ENCODE measurements at places on chromosomes 1 and 21. TPM values are rescaled to one million over a fixed set of nuclear protein-coding genes. Genes with fewer than 3 reads are reported as not detected.

GRCh38 chr21:25614441-25614840 is 7.2 kb upstream of the MRPL39 start:
- no peak for DNase-seq

DNA sequence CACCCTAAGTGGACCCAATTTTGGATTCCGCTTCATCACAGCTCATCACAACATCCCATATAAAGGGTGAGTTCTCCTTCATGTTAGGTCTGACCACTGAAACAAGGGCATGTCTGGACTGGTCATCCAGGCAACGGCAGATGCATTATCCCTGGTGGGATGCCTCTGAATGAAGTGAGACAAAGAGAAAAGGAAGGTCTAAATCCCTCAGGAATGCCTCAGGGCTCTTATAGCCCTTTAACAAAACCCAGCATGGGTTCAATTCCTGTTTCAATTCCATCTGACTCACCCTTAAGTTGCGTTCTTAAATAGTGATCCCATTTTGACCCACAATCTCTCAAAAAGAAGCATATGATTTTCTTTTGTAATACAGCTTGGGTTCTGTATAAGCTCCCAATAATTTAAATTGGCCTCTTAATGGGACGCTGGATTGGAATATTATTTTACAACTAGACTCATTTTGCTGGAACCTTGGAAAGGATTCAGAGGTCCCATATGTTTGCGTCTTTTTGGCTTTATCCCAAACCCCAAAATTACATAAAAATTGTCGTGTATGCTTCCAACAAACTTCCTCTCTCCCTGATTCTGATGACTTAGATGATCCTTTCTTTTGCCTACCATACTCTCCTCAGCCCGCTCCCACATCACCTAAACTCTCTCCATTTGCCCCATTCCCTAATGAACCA is 287.4 kb upstream of the ZP4 start:
- no peak for DNase-seq

DNA sequence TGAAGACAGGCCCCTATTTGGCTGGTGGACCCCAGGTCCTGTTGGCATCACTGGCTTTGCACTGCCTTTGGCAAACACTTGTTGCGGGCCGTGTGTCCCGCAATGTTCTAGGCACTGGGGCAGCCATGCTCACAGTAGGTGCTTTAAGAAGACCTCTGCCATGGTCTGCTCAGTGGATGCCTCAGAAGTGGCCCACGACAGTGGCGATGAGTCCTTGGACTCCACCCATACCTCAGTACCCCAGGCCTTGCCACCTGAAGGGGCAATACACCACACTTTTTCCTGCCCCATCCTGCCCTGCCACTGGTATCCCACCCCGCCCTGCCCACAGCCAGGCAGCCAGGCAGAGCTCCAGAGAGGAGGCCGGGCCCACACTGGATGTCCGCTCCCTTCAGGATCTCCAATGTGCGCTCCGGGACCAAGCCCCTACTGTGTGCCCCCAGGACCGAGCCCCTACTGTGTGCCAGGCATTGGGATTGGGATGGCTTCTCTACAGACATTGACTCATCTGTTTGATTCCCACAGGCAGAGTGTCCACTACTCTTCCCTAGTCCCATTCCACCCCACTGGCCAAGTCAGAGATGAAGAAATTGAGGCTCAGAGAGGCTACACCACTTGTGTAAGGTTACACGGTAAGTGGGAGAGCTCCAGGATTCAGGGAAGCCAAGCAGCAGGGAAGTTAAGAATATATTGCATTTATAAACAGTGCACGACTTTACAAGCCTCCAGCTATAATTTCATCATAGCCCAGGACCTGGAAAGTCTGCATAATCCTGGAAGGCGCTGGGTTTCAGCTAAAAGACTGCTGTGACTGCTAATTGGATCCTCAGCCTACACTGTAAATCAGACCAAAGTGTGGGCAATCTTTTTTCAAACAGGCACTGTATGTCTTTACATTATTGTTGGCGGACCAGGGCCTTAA is 101.6 kb downstream of the DMRTB1 start:
- DNase-seq: no peak

GRCh38 chr1:37556712-37557196 is at the start of gene DNALI1:
DNALI1 (plus strand) TSS chr1:37556940; CDS start chr1:37556995, 55 bp downstream.
- DNase-seq: peak; percentile 89

Gene FMO2
- total RNA-seq: 0.36 TPM

GRCh38 chr1:143653429-143653802 is 318.4 kb downstream of the FAM72C start:
- no peak for DNase-seq

DNA sequence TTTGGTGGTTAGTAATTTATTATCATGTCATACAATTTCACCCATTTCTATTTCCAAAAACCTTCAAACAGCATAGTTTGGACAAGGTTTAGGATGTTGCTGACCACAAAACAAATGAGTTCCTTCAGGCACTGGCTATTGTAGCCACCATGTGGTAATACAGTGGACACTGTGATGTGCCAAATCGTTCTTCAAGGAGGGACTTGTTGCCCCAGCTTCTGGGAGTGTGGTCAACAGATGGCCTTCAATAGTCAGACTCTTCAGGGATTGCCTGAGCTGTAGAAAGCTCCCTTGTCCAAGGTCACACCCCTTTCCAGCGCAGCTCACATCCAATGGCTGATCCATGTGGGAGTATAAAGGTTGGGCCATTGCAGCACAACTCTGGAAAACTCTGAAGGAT is 2.6 kb downstream of the PDE4B start:
- DNase-seq: no peak

DNA sequence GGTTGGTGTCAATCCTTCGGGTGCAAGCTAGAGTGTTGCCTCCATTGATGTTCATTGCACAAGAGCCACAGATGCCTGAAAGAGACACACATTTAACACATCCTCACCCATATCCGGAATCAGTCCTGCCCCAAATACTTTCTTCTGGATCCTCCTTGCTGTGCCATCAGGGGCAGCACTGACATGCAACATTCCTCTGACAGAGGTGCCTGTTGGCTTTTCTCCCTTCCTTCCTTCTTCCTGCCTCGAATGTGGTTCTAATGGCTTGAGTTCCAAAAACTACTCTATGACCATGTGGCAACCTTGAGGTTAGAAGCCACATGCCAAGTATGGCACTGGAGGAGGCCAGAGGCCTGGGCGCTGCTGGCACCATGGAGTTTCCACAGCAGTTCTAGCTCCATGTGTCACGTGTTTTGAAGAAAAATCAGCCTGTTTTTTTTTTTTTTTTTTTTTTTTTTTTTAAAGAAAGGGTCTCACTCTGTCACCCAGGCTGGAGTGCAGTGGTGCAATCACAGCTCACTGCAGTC is 17.0 kb upstream of the ATP13A2 start:
- DNase-seq: no peak

DNA sequence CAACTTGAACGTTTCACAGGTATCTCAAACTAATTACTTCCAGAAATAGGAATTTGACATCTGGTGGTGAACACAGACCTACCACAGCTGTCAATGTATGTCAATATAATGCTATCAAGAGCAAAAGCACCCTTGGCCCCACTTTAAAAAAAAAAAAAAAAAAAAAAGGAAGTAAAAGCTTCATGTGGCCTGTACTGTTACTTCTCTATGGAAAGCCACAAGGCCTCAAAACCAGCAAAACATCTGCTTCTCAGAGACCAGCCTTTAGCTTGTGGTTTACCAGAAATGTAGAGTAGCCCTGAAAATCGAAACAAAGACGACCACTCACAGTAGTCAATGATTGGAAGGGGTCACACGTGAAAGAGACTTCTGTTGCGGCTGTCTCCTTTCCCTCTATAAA is 109.6 kb downstream of the SLC45A1 start:
- DNase-seq: no peak

GRCh38 chr21:42833439-42833815 is 45.9 kb downstream of the WDR4 start:
- peak; percentile 43 for DNase-seq

GRCh38 chr1:55426619-55427018 is 211.5 kb upstream of the USP24 start:
- no peak for DNase-seq

DNA sequence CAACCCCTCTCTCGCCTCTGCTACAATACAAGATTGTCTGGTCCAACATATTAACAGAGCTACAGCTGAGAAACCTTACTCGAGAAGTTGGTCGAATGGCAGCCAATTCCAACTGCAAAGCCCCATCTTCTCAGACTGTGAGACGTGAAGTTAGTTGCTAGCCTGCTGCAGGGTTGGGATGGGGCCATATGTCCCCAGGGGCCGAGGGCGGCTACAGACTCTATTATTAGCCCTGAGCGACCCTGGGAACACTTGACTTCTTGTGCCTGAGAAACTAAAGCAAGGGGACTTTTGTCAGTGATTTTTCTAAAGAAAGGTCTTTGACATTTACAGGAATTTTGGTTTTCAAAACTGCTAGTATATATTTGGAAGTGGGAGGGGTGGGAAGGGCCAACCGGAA is 13.7 kb downstream of the NCF2 start:
- no peak for DNase-seq

Gene ICOSLG
- total RNA-seq: 0.91 TPM

Gene PIGP
- total RNA-seq: 5.1 TPM

Gene AZIN2
- 8.7 TPM for total RNA-seq

Gene PGLYRP3
- not detected for total RNA-seq

Gene GPR161
- total RNA-seq: 59.3 TPM

Data from cerebellum (tissue), 4 donors.